ENCODE measurements at places on chromosomes 3 and 15.

DNA sequence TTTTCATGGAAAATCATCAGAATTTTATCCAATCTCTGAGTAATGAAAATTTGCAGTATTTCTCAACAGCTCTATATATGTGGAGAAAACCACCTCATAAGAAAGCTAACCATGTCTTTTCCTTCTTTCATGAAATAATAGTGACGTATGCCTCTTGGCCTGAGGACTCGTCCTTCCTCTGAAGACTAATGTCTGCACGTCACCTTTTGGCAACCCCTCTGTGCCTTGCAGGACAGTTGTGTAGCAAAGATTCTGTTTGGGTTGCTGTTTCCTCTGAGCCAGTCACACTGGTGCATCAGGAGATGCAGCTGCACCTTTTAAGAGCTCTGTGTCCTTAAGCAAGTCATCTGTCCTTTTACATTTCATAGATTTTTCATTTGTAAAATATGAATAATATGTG, 168.9 kb downstream of the TIGIT start:
- DNase-seq, result no peak

GRCh38 chr3:185561374-185561943, 9.1 kb upstream of the LIPH start:
- no peak for DNase-seq

GRCh38 chr15:63971427-63971805, 74.9 kb downstream of the DAPK2 start:
- no peak for DNase-seq

DNA sequence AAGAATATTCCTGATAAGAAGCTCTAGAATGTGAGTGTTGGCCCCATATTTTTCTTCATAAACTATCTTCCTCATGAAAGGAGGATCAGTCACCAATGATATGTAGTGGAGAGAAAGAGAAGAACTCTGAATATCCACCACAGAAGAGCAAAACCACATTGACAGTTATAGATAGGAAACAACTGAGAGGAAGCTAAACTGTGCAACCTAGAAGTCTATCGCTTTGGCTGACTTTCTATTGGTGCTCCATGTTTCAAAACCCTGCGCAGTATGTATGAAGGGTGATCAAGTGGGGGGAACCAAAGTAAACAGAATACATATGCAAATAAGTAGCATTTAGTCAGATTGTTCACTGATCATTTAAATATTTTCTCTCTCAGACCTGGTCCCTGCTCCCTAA, 41.0 kb upstream of the ZNF280D start:
- DNase-seq, result no peak

DNA sequence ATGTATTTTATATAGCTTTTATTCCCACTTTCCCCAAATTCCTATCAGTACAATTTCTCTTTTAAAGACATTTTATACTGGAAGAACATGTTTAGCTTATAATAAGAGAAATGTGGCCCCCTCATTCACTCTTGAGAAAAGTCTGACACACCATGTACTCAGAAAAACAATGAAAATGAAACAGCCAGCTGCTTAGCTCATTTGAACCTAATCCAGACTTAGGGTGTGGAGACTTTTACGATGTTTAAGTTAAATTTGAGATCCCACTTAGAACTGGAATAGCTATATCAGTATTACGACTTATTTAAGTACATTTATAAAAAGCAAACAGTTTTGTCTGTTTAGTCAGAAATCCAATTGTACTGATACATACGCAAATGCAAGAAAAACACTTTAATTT, 252.3 kb upstream of the ARRDC4 start:
- no peak for DNase-seq

DNA sequence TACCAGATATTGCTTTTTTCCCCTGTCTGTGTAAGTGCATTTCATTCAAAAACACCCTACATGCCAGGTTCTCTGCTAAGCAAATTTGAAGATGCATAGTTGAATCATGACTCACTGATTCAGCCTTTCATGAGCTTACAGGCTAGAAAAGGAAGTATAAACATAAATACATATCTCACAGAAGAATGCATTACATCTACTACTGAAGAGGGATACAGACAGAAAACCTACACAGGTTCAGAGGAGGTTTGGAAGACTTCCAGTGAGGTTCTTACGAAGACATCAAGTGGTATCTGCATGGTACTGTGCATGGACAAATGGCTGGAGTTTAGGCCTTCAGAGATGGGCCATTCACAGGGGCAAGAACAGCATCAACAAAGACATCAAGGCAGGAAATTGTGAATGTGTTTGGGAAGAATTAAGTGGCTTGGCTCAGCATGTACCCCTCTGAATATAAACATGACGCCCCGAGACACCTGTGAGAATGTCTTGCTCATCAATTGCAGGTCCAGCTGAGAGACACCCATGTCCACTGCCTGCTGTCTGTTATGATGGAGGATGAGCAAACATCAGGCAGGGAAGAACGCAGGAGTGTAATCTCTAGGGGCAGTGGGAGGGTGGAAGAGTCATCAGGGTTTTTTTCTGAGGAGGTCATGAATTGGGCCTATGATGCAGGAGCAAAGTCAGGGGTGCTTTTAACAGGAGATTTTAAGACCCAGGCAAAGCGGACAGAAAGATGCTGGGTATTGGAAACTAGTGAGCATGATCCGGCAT, 105.1 kb upstream of the GALNT15 start:
- peak; percentile 97 for DNase-seq

GRCh38 chr3:146375219-146375618, 94.1 kb downstream of the PLSCR2 start:
- no peak for DNase-seq

- DNase-seq, result no peak
Measured at GRCh38 chr15:40121911-40122638, 13.4 kb upstream of the BMF start.

DNA sequence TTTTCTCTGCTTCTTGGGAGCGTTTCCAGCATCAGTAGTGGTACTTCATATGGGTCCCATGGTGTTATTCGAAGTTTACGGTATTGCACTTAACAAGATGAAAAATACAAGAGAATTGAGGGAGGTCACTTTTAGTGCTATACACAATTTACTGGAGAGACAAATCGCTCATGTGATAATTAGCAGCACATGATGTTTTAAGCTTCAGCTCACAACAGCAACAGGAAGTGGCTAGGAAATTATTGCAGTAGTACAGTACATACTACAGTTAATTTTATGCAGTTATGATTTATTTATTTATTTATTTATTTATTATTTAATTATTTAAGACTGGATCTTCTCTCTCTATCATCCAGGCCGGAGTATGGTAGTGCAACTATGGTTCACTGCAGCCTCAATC, 14.4 kb upstream of the DCAF1 start:
- no peak for DNase-seq

DNA sequence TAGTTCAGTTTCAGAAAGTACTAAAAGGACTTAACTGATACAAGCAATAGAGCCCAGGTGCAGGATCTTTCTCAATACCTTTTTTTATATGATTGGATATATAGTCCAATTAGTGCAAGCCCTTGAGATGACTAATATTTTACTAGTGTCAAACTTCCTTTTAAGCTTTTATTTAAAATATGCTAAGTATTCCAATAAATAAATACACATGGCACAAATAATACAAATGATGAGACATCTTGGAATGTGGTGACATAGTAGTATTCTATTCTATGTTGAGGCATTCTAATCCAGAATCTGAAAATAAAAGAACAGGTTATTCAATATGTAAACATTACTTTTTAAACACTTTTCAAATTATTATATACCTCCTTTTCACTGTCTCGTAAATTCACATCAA, 670.0 kb downstream of the SI start:
- DNase-seq, result no peak

DNA sequence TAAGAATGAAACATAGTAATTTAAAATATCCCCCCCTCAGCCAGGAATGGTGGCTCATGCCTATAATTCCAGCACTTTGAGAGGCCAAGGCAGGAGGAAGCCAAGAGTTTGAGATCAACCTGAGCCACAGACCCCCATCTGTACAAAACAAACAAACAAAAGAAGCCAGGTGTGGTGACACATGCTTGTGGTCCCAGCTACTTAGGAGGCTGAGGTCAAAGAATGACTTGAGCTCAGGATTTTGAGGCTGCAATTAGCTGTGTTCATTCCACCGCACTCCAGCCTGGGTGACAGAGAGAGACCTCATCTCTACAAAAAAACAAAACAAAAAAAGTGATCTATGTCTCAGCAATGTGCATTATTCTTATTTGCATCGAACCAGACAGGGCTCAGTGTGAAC, 800.8 kb downstream of the MCTP2 start:
- no peak for DNase-seq

- no peak for DNase-seq
Measured at GRCh38 chr3:129605203-129605921, 1.1 kb downstream of the PLXND1 start.

GRCh38 chr15:101145362-101145761, 106.5 kb downstream of the CHSY1 start:
- peak; percentile 54 for DNase-seq

- DNase-seq, result no peak
Measured at GRCh38 chr3:31561891-31562290, 29.2 kb downstream of the STT3B start.

DNA sequence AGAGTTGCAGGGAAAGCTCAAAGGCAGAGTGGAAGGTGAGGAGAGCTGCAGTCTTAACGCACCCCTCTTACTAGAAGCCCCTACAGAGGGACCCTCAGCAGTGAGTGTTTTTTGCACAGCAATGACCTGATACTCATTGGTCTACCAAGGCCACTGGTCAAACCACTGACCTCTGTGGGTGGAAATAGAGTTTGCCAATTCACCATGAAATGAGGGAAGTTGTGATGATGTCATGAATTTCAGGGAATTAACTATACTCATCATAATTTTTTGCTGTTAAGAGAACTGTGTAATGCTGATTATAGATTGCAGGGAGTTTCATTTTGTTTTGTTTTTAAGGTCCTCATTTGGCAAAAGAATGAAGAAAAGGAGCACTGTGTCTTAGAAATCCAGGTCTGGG, 101.7 kb upstream of the SMAD3 start:
- DNase-seq, result peak; percentile 31

DNA sequence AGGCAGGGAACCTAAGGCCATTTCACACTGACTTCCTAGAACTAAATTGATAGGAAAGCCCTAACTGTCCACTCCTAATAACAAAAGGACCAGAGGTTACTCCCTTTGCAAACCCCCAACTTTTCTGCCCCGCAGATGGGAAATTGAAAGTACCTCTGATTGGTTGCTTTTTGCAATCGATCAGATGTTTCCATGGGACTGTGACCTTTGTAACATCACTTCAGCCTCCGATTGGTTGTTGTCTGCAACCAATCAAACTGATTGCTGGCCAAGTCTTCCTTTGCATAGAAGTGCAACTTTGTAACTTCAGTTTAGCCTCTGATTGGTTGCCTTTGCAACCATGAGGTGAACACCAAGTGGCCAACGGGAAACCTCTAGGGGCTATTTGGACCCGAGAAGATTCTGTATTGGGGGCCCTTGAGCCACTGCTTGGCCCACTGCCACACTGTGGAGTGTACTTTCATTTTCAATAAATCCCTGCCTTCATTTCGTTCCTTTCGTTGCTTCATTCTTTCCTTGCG, 11.3 kb upstream of the KNL1 start:
- no peak for DNase-seq

- no peak for DNase-seq
Measured at GRCh38 chr3:196492080-196492479, 11.5 kb downstream of the RNF168 start.

All from amniotic epithelial cell (primary cell).